ENCODE measurements at places on chromosomes 7 and 10. TPM values are rescaled to one million over a fixed set of nuclear protein-coding genes. Genes with fewer than 3 reads are reported as not detected.

Gene IL15RA
- 19.0 TPM for total RNA-seq

Gene MACC1
- total RNA-seq = 1.7 TPM

DNA sequence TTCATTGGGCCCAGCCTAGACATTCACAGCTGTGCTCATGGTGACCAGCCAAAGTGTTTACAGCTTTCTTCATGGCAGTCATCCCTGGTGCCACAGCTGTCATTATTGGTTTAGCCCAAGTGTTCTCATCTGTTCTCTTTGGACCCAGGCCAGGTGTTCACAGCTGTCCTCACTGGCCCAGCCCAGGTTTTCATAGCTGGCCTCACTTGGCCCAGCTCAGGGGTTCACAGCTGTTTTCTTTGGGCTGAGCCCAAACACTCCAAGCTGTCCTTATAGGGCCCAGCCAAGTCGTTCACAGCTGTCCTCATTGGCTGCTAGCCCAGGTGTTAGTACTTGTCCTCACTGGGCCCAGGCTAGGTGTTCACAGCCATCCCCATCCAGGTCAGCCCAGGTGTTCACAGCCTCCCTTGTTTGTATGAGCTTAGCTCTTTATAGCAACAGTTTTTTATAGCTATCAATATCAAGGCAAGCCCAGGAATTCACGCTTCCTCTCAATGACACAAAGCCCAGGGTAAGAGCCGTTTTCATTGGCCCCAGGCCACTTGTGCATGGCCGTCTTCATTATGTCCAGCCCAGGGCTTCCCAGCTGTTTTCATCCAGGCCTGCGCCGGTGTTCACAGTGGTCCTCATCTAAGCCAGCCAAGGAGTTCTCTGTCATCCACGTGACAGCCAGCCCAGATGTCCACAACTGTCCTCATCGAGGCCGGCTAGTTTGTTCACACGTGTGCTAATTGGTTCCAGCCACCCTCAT is 11.6 kb downstream of the FRG2B start:
- no peak for DNase-seq

DNA sequence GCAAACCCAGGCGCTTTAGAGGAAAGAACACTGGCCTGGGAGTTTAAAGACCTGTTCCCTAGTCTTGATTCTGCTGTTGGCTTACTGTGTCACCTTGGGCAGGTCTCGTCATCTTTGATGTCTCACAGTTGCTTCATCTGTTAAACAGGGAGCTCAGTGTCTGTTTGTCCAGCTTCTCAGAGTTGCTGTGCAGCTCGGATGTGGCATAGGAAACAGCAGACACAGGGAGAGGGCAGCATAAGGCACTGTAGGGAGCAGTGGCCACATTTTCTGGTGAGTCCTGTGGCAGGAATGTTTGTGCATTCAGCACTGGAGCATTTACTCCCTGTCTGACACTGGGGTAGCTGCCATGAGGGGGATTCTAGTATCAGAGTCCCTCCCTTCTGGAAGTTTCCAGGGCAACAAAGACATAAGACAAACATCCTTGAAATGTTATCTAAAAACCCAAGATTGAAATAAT is 2.0 kb downstream of the REPIN1 start:
- DNase-seq = no peak

Gene KCNIP2
- total RNA-seq = 3.9 TPM

GRCh38 chr10:104925232-104925851 is 284.3 kb downstream of the SORCS3 start:
- no peak for DNase-seq

Gene XPNPEP1
- total RNA-seq = 47.5 TPM
